ENCODE measurements at places on chromosomes 3 and 15. TPM values are rescaled to one million over a fixed set of nuclear protein-coding genes. Genes with fewer than 3 reads are reported as not detected.

Gene RPL39L
- 29.4 TPM for total RNA-seq

Gene ATP13A5
- total RNA-seq = not detected

Gene EEFSEC
- total RNA-seq = 2.5 TPM

Gene TMEM40
- total RNA-seq = not detected

Gene PCSK6
- 0.44 TPM for total RNA-seq

Gene THAP10
- 3.9 TPM for total RNA-seq

Gene EAF2
- total RNA-seq = 7.4 TPM

DNA sequence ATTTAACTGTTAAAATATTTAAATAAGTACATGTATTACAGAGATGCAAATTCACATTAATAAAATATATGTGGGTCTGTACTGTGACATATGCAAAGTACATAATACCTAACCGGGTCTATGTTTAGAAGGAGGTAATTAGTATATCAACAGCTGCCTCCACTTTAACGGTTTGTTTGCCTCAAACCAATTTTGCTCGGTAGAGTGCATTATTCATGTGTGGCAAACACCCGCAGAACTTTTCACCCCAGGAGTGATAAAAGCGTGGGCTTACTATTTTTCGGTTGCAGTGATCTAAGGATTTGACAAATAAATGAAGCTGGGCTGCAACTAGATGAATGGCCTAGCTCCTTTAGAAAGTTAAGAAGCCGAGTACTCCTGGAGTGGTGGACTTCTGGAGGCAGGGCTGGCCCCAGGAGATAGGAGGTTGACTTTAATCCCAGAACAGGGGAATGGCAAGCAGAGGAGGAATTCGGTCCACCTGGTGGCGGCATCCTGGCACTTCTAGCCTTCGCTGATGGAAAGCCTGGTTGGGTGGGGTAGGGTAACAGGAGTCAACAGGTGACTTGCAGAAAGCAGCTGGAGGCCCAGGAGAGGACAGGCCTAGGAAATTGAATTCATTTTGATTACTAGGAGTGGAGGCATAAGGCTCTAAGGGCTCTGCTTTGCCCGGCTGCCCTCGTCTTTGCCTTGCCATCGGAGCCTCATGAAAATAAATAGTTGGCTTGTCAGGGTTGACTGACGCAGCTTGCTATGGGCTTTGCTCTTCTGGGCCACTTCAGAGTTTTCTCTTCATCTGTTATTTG, 2.4 kb downstream of the SLCO3A1 start:
- H3K36me3 ChIP-seq = no peaks in the 10 kb centered on the region
- H3K27me3 ChIP-seq = peaks cover 20% of the 10 kb centered on the region
- DNase-seq = no peak

DNA sequence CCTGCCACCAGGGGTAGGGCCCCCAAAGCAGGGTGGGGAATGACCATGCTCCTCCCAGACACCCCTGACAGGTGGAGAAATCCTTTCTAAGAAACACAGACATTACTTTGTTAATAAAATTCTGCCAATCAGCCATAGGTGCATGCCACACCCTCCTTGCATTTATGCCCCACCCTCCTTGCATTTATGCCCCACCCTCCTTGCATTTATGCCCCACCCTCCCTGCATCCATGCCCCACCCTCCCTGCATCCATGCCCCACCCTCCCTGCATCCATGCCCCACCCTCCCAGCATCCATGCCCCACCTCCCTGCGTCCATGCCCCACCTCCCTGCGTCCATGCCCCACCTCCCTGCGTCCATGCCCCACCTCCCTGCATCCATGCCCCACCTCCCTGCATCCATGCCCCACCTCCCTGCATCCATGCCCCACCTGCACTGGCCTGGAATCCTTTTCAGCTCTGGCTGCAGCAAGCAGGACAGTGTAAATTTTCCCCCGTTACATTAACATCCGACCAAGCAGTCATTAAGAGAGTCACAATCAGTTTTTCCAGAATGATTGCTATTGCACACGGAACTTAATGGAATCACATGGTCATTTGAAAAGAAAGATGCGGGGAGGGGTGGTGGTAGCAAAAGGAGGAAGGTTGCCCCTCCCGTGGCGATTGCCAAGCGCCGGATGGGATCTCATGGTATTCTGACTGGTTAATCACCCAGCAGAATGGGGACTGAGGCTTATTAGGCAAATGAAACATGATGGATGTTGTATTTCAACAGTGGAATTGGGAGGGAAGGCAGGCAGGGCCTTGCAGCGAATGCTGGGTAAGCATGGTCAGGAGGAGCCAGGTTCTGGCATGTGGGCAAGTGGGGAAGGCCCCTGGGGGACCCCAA, 91.2 kb downstream of the TLE3 start:
- DNase-seq = no peak
- no peak overlapping the region for H3K27ac ChIP-seq
- no peaks in the 10 kb centered on the region for H3K36me3 ChIP-seq

DNA sequence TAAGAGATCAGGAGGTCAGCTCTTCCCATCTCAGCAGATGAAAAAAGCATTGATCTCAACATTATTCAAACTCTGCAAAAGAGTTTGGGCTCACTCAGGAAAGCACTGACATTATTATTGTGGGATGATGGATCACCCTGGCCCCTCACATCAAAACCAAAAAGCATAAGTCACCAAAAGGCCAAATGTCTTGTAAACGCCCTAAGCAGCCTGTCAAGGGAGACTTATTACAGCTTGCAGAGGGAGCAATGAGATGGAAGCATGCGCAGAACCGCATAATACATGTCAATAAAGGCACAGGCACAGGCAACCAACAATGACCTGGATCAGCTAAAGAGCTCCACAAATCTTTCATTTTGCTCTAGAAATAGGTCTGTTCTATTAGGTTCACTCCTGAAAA, 4.6 kb downstream of the FSIP1 start:
- no peaks in the 10 kb centered on the region for H3K27me3 ChIP-seq
- no peak overlapping the region for H3K4me3 ChIP-seq
- H3K27ac ChIP-seq = no peak overlapping the region
- H3K36me3 ChIP-seq = no peaks in the 10 kb centered on the region
- peaks cover 7% of the 10 kb centered on the region for H3K4me1 ChIP-seq

GRCh38 chr15:52213206-52213605, 22.0 kb upstream of the GNB5 start:
- H3K4me1 ChIP-seq = peaks cover 14% of the 10 kb centered on the region
- H3K36me3 ChIP-seq = no peaks in the 10 kb centered on the region
- H3K27ac ChIP-seq = no peak overlapping the region
- no peak overlapping the region for H3K4me3 ChIP-seq

DNA sequence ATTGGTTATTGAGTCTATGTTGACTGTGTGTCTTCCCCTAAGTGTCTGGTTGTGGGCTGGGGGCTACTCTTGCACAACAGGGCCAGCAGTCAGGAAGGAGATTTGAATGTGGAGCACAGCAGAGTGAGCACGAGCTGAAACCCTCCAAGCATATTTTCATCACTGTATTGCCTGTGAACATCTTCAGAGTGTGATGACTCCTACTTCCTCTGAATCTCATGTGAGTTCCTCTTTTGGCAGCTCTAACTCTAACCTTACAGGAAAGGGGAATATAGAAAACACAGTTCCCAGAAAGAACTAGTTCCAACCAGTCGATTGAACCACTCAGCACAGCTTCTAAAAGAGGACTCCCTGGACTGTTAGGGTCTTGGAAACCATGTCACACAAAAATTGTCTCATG, 211.6 kb downstream of the RAP2B start:
- no peaks in the 10 kb centered on the region for H3K36me3 ChIP-seq
- no peaks in the 10 kb centered on the region for H3K27me3 ChIP-seq
- H3K27ac ChIP-seq = no peak overlapping the region
- no peak for DNase-seq
- H3K4me1 ChIP-seq = no peaks in the 10 kb centered on the region

GRCh38 chr3:11238060-11238459, 34.1 kb upstream of the ATG7 start:
- peak overlapping the region; percentile 92 for H3K27ac ChIP-seq
- H3K27me3 ChIP-seq = no peaks in the 10 kb centered on the region
- peaks cover 16% of the 10 kb centered on the region for H3K36me3 ChIP-seq
- no peak overlapping the region for H3K4me3 ChIP-seq
- DNase-seq = peak; percentile 86

DNA sequence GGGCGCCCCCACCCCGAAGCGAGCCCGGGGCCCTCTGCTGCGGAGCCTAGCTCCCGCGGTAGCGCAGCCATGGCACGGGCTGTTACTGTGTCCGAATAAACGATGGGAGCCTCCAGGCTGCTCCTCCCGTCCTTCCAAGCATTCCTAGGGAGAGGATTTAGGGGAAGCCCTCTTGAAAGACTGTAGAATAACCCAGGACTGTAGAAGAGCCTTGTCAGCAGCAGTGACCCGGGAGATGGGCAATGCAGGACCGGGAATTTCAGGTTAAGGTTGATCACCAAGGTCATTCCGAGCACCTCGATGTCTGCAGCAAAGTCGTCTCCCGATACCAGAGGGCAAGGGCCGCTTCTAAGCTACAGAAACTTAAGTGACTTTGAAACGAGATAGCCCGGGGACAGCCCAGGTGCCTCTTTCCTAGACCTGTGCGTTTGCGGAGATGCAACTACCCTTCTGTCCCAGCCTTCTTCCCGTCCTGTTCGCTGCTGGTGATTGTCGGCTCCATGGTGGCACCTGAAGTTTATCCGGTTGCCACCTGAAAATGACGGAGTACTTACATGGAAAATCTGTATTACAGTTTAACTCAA, 753 bp upstream of the MYO5A start:
- no peak for DNase-seq
- 0 out of 2 replicates have a peak overlapping the region, but pooled peaks have one; percentile 24 for H3K27ac ChIP-seq
- peaks cover 4% of the 10 kb centered on the region for H3K36me3 ChIP-seq
- H3K27me3 ChIP-seq = no peaks in the 10 kb centered on the region

DNA sequence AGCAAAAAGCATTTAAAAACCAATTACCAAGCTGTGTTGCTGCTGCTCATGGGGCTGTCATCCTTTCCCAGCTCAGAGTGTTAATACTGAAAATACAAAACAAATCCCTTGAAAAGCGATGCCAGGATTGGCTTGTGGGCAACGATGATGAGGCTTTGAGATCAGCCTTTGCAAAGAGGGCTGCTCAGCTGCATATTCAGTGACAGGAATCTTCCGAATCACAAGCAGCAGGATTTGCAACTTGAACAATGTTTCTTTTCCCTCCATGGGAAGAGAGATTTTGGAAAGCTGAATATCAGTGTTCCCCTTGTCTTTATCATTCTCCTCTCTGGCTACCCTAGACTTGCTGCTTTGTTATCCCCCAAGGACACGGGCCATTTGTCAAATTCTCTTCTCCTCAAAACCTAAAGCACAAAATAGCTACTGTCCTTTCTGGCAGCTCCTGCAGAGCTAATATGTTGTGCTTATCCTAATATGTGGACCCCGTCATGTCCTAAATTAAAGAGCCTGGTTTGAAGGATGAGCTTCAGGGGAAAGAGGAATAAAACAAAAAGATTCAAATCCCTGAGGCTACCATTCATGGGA, 375.8 kb downstream of the GAP43 start:
- peaks cover 28% of the 10 kb centered on the region for H3K4me1 ChIP-seq
- no peak overlapping the region for H3K27ac ChIP-seq
- no peak overlapping the region for H3K4me3 ChIP-seq
- no peaks in the 10 kb centered on the region for H3K36me3 ChIP-seq
- H3K27me3 ChIP-seq = no peaks in the 10 kb centered on the region

DNA sequence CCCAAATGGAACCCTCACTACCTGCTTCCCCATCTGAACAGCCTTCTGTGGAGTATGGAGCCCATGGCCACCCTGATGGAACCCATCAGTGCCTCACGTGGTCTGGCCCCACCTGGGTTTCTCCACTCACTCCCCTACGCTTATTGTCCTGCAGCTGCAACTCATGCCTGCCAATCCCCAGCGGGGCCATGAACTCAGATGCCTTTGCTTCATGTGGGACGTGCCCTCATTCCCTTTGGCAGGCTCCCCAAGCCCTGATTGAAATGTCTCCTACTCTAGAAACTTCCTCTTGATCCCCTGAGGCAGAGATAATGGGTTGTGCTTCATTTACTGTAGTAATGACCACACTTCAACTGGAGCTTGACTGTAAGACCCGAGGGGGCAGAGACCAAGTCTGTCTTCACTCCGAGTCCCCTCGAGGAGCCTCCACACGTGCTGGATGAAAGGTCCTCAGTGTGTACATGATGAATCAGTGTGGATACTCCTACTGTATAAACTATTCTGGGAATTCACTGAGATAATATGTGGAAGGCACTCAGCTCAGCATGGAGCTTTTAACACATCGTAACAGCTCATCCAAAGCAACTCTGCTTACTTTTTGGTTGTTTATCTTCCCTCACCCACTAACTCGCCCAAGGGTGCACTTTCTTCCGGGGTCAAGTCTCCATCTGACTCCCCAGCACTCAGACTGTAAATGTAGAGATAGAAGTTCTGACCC, 232.8 kb upstream of the BHLHE40 start:
- H3K27ac ChIP-seq = no peak overlapping the region
- H3K4me1 ChIP-seq = peaks cover 63% of the 10 kb centered on the region
- no peaks in the 10 kb centered on the region for H3K27me3 ChIP-seq

- no peaks in the 10 kb centered on the region for H3K4me1 ChIP-seq
- no peaks in the 10 kb centered on the region for H3K36me3 ChIP-seq
Measured at GRCh38 chr15:63449731-63450130, 54.7 kb upstream of the USP3 start.

DNA sequence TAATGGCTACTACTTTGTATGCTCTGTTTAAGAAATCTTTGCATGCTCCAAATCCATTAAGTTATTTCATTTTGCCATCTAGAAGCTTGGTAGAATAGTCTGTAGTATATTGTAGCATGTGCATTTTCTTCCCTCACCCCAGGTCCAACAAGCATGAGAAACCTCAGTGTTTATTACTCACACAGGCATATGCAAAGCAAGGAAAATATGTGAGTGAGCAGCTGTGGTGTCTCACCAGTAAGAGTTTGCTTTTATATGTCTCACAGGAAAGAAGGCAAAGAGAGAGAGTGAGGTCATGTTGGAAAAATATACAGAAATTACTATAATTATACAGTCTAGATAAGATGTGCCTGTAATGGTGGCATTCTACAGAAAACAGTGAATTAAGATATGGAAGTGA, 312.5 kb downstream of the C3orf38 start:
- no peaks in the 10 kb centered on the region for H3K27me3 ChIP-seq
- H3K4me3 ChIP-seq = no peak overlapping the region
- H3K27ac ChIP-seq = no peak overlapping the region
- H3K36me3 ChIP-seq = no peaks in the 10 kb centered on the region
- no peaks in the 10 kb centered on the region for H3K4me1 ChIP-seq
- no peak for DNase-seq

- H3K27ac ChIP-seq = no peak overlapping the region
- H3K36me3 ChIP-seq = no peaks in the 10 kb centered on the region
- DNase-seq = no peak
Measured at GRCh38 chr15:60839510-60840211, 360.7 kb upstream of the ICE2 start.

GRCh38 chr3:19183584-19183983, 35.3 kb downstream of the KCNH8 start:
- H3K27me3 ChIP-seq = no peaks in the 10 kb centered on the region
- H3K27ac ChIP-seq = no peak overlapping the region
- H3K4me1 ChIP-seq = no peaks in the 10 kb centered on the region
- DNase-seq = no peak

Data from SJSA1 (cell line).